ENCODE measurements at places on chromosomes 5 and 9. TPM values are rescaled to one million over a fixed set of nuclear protein-coding genes. Genes with fewer than 3 reads are reported as not detected.

Gene GABRA6
- total RNA-seq = not detected

Gene UGCG
- 16.4 TPM for total RNA-seq

Gene MCTP1
- total RNA-seq = 7.3 TPM

Gene MLANA
- not detected for total RNA-seq

Gene TLR4
- 0.34 TPM for total RNA-seq

Gene YIPF5
- total RNA-seq = 81.6 TPM

Gene SHB
- total RNA-seq = 58.0 TPM

Gene TAF11L13
- total RNA-seq = not detected
